ENCODE measurements at places on chromosomes 5 and 9.

GRCh38 chr5:93246090-93246855 is 334.7 kb downstream of the NR2F1-AS1 start:
- DNase-seq: no peak

- DNase-seq: no peak
These were observed 988.3 kb downstream of the TLE1 start for GRCh38 chr9:80701061-80701460.

- DNase-seq: no peak
These were observed 81.8 kb downstream of the FBXW11 start for GRCh38 chr5:171924493-171925122.

DNA sequence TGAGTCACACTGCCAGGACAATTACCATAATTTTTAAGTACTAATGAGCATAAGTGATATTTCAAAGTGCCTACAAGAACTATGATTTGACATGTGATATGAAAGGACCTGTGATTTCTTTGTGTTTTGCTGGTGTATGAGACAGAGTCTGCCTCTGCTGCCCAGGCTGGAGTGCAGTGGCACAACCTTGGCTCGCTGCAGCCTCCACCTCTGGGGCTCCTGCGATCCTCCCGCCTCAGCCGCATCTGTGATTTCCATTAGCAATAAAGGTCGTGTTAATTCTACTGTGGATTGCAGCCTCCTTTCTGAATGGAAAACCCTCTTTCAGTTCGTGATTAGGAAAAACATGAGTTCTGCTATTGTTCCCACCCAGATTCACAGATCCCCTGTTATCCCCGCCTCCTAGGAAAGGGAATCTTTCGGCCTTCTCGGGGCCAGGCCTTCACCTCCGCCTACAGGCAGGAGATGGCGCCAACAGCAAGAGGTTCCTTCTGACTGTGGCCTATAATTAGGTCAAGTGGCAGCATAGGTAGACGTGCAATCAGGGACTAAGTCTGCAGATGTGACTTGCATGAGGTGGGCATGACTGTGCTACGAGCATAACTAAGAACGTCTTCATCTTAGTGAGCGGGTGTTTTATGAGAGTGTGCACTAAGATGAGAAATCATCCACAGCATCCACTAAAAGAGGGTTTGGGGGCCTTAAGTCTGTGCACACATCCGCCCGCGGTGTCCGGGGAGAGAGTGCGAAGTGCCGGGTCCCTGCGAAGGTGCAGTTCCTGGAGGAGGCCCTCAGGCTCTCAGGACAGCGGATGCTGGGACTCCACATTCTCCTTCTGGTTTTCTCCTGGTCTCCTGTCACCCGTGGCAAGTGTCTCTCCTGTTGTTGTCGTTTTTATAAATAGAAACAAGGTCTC is 23.1 kb downstream of the TRIM7 start:
- peak; percentile 35 for DNase-seq

DNA sequence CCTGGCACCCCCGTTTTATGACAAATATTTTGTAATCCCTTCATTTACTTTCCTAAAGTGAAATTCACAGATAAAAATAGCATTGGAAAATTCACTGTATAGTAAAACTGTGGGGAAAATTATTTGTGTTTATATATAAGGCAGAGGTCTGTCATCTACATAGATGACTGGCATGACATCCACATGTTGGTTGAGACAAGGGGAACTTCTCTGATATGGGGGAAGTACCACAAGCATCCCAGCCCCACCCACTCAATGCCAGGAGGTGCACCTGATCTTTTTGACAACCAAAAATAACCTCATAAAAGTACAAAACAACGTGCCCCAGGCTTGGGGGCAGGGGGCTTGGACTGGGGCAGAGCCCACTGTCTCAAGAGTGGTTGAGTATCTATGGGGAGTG is 6.3 kb upstream of the TDRD7 start:
- no peak for DNase-seq

DNA sequence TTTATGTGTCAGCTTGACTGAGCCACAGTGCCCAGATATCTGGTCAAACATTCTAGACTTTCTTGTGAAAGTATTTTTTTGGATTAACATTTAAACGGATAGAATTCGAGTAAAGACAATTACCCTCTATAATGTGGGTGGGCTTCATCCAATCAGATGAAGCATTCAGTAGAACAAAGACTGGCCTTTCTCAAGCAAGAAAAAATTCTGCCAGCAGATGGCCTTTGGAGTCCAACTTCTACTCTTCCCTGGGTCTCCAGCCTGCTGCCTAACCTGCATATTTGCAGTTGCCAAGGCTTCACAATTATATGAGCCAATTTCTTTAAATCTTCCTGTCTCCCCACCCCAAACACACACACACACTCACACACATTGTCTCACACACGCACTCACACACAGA is 86.4 kb downstream of the MED10 start:
- DNase-seq: no peak

GRCh38 chr9:14451949-14452348 is 138.0 kb upstream of the NFIB start:
- no peak for DNase-seq

DNA sequence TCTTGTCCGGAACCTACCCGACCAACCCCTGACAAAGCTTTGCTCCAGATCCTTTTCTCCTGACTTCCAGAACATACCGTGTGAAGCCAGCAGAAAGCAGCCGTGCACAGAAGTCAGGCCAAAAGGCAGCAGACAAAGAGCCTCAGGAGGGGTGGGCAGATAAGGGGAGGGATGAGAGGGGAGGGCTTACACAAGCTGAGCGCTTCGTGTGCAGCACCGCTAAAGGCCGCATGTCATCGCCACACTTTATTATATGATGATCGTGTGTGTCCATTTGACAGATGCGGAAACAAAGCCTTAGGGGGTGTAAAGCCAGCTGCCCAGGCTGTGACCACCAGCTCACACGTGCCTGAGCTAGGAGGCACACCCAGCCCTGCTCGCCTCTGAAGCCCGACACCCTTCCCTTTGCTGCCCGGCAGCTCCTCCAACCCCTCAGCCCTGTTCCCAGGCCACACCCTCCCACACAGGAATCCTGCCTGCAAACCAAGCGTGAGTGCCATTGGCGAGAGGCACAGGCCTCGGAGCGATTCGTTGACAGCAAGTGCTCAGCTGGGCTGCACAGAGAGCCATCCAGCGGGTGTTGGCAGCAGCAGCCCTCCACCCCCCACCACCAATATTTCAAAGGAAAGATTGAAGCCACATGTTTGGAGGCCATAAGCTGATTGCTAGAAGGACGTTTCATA is 170.5 kb upstream of the SMIM23 start:
- no peak for DNase-seq

Measured in progenitor cell of endocrine pancreas (in vitro differentiated cells).